ENCODE measurements at places on chromosomes 5 and 9.

- DNase-seq = no peak
These were observed 34.2 kb downstream of the SECISBP2 start for GRCh38 chr9:89352451-89352850.

DNA sequence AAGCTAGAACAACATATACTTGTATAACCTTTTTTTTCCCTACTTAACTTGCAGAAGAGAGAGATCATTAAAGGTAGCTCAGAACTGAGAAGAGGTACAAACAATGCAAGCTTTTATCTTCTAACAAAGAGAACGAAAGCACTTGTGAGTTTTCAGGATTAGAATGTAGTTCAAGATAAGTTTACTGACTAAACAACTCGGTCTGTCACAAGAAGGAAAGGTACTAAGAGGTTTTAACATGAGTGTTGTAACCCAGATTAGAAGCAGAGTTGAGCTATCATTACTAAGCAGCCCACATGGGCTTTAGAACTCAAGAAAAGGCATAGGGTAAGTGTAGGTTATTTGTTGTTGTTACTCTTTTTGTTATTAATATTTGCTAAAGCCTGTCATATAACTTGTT, 25.2 kb downstream of the GIN1 start:
- no peak for DNase-seq

DNA sequence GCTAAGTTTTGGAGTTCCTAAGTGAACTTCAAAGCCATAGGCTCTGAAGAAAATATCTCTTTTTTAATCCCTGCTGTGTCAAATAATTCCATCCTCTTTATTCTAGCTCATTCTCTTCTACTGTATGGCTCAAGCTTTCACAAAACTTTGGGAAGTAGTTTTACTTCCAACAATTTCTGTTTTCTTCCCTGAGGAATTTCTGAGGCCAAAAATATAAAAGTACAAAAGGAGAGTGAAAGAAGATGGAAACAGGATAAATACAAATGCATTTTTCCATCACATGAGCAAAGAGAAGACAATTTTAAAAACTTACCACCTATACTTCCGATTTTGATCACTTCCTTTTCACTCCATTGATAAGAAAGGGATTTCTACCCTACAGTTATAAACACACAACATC, 585.7 kb upstream of the DAB2 start:
- no peak for DNase-seq

DNA sequence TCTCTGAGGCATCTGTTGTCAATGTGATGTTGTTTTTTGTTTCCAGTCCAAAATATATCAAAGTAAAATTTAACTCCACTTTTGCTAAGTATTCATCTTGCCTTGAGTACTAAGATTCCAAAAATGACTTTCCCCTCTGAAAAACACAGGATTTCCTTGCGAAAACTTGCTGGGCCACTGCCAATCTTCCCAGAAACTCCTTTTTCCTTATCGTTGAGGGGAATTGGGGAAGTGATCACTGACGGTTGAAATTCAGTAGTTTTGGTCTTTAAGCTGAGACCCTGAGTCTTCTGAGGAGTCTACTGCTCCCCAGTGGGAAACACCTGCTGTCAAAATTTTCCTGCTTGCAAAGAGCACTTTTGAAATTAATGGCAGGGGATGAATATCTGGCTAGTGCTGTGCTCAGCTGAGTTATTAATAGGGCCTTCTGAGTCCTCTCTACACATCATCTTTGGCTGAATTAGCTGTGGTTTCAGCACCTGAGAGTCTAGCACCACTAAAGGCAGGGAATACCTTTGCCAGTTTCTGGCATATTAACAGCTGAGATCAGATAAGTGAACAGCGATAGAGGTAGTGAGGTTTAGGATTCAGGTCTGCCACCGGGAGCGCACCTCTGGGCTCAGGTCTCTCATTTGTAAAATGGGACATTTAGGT, 18.0 kb downstream of the TLR4 start:
- DNase-seq = no peak

- DNase-seq = no peak
These were observed 16.4 kb upstream of the GADD45G start for GRCh38 chr9:89588271-89588879.

GRCh38 chr9:26369093-26369492, 523.5 kb downstream of the CAAP1 start:
- DNase-seq = no peak

GRCh38 chr5:114415760-114416159, 53.9 kb downstream of the KCNN2 start:
- no peak for DNase-seq

DNA sequence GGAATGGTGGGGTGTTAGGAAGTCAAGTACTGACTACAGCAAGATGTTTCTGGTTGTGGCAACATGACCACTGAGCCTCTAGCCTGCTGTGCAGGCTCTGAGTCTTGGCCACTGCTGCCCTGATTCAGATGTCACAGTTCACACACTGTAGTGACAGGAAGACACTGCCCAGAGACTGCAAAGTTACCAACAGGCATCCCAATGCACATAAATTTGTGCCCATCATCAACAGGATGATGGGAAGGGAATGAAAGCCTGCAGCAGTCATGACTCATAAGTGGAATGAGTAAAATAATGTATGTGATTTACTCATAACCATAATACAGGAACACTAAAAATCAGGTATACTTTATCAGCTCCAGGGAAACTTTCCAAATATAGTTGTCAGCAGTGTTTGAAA, 251.6 kb upstream of the HAPLN1 start:
- no peak for DNase-seq

DNA sequence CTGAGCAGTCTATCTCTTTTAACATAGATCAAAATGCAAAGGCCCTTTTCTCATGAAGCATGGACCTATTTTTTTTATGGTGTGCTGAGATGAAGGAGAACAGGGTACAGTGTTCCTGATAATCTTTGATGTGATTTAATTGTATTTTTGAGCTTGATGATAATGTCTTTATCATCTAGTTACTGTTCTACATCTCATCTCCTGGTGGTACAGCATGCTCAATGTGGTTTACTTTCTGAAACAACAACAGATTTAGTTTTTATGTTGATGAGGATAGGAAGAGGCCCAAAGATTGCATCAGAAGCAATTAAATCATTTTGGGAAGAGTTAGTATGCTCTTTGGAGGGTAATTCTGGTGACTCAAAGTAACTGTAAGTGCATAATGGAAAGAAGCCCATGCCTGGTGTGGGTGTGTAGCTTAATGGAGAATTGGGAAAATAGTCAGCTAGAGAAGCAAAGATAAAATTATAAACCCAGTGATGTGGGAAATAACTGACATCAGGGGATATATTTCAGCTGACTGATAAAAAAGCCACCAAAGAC, 123.0 kb upstream of the KCNN2 start:
- no peak for DNase-seq

DNA sequence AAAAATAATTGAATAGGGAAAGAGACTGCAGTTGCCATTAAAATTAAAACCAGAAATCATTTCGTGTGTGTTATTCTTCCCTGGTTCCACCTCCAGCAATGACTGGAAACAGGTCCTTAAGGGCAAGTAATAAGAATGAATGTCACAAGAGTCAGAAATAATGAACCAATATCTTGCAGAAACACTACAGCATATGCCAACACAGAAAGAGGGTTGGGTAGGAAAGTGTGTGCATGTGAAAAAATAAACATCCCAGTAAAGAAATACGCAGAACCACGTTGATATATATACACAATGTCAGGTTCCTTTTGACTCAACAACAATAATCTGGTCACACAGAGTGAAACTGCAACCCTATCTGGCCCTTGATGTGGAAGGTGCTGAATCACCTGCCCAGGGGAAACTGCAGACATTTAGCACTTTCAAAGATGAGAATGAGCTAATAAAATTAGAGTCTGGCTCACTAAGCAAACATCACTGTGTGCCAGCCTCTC, 15.0 kb downstream of the HMHB1 start:
- peak; percentile 6 for DNase-seq

DNA sequence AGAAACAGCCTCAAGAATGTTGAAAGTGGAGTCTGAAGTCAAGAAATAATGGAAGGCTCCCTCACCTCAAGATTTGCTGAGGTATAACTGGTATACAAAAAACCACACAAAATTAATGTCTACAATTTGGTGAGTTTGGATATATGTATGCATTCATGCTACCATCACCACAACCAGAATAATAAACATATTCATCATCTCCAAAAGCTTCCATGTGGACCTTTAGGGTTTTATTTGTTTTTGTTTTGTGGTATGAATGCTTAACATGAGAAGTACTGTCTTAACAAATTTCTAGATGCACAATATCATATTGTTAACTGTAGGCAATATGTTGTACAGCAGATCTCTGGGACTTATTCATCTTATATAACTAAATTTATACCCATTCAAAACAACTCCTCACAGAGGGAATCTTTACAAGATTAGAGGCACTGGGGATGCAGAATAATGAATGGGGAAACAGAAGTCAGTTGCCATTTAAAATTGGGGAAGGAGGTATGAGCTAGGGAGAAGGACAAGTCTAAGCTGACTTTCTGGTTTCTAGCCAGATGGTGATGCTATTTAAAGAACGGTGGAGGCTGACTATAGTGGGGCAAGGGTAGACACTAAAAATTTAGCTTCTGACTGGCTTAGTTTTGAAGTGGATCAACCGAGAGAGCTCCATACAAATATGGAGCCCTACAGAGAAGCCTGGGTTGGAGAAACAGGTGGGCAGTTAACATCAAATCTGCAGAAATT, 213.9 kb downstream of the BNC2 start:
- no peak for DNase-seq
